ENCODE measurements at places on chromosomes 1 and 21. TPM values are rescaled to one million over a fixed set of nuclear protein-coding genes. Genes with fewer than 3 reads are reported as not detected.

ESRRG gene
- not detected for total RNA-seq

LAPTM5 gene
- total RNA-seq: 0.33 TPM

LGALS8 gene
- total RNA-seq: 29.0 TPM

RPE65 gene
- total RNA-seq: not detected

CCDC24 gene
- 7.0 TPM for total RNA-seq

RCSD1 gene
- 0.06 TPM for total RNA-seq

HES3 gene
- total RNA-seq: not detected

FAM131C gene
- total RNA-seq: 19.7 TPM
